ENCODE measurements at places on chromosomes 16 and 17.
A peak's percentile ranks its signal among the peaks of the same experiment; 100 is the strongest.

GRCh38 chr17:350706-351448 lies 1.7 kb downstream of the RPH3AL start:
- peak; percentile 17 for DNase-seq

- DNase-seq: no peak
These were observed 1171.0 kb upstream of the GOT2 start for GRCh38 chr16:59905131-59905530.

DNA sequence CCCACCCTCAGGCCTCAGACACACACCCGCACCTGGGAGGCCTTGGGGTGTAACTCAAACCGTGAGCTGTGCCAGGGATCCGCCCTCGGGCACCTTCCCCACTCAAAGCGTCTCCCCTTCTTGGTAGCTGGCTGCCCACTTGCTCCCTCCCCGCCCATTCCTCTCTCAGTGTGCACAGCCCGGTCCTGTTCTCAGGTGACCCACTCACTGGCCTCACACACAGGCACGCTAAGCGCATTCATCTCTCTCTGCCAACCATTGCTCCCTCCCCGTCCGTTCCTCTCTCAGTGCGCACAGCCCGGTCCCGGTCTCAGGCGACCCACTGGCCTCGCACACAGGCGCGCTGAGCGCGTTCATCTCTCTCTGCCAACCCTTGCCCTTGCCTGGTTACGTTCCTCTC lies 20.8 kb downstream of the WDR45B start:
- no peak for DNase-seq

DNA sequence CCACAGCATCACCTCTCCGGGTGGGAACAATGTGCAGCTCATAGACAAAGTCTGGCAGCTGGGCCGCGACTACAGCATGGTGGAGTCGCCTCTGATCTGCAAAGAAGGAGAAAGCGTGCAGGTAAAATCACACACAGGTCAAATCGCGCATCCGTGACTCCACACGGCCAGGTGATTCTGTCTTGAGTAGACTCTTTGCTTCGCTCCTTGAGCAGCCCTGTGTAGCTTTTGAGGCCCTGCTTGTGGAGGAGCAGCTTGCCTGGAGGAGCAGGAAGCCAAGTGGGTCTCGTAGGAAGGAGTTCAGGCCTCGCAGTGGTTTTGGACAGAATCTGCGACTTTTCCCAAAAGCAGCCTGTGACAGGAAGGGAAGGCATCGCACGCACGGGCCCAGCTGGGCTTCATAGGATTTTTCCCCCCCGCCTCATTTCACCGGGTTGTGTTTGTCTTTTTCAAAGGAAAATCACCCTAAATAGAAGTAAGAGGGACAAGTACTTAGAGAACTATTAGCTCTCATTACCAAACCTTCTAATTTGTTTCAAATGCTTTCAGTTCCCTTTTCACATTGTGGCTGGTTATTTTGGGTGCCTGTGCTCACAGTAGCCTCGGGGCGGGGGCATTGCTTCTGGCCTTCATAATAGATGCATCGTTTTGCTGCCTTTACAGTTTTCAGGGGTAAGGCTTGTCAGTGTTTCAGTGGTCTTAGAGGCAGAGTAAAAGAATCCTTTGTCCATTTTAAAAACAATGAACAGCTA lies 71.5 kb downstream of the SEC14L1 start:
- no peak for DNase-seq
